ENCODE measurements at places on chromosomes 1 and 21.
A peak's percentile ranks its signal among the peaks of the same experiment; 100 is the strongest.

DNA sequence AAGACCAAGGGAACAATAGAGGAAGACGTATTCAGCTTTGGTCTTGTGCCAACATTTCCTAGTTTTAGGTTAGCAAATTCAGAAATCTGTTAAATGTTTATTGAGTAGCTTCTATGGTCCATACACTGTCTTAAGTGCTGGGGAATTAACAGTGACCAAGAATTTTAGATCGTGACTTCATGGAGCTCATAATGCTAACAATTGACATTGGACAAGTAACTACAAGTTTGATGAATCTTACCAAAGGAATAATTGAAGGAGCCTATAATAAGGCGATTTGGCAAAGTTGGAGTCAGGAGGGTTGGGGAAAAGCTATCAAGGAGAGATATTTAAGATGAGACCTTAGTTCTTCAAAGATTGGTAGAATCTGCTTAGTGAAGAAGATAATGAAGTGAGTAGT, 1.4 kb upstream of the SLAMF9 start:
- DNase-seq: no peak

- DNase-seq: no peak
Measured at GRCh38 chr1:36872858-36873257, 161.5 kb downstream of the GRIK3 start.

GRCh38 chr1:192811006-192811405, 2.2 kb downstream of the RGS2 start:
- DNase-seq: no peak

GRCh38 chr1:68113966-68114365, 63.5 kb upstream of the DIRAS3 start:
- no peak for DNase-seq

- DNase-seq: no peak
Measured at GRCh38 chr21:45856442-45856841, 125.1 kb upstream of the COL6A1 start.

DNA sequence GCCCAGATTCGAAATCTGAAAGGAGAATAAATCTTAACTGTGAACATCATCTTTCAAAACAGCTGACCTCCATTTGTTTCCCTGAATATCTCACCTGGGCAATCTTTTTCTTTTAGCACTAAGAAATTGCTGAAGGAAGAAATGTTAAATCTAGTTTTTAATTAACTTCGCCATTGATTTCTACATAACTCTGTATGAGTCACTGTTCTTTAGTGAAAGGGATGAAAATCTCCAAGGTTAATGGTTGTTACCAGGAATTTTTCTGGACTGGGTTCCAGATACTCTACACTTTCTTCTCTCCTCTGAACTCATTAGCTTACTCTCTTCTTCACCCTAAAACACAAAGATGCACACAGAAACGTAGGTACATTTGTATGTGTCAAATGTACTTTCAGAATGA, 235.7 kb downstream of the BACH1 start:
- no peak for DNase-seq

DNA sequence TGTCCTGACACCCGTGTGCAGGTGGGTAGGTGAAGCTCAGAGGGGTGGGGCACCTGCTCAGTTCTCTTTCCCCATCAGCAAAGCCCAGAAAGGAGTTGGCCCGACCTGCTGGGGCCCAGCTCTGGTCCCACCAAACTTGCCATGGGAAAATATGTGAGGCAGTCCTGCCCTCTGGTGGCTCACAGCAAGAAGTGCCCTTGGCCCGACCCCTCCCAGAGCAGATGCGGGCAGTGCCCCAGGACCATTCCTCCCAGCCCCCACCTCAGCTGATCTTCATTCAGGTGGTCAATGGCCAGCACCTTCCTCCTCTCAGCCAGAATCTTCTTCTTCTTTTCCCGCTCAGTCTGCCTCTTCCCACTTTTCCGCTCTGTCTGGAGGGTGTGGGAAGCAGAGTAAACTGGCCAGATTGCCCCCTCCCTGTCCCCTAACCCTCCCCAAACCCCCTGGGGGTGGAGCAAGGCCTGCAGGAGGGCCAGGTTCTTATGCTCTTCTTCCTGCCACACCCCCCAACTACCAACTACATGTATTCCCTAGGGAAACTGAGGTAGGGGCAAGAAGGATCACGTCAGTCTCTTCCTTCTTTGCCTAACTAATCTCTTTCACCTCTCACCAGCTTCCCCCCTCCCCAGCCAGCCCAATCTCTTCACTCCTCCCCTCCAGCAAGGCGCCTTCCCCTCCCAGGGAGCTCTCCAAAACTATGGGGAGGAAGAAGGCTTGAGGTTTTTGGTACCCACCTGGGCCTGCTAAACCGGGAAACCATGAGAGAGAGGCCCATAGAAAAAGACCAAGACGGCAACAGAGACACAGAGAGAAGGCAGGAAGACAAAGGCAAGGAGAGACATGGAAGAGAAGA, 15.6 kb downstream of the TNNT2 start:
- peak; percentile 5 for DNase-seq

- no peak for DNase-seq
Measured at GRCh38 chr1:1055841-1056736, 18.0 kb downstream of the RNF223 start.

DNA sequence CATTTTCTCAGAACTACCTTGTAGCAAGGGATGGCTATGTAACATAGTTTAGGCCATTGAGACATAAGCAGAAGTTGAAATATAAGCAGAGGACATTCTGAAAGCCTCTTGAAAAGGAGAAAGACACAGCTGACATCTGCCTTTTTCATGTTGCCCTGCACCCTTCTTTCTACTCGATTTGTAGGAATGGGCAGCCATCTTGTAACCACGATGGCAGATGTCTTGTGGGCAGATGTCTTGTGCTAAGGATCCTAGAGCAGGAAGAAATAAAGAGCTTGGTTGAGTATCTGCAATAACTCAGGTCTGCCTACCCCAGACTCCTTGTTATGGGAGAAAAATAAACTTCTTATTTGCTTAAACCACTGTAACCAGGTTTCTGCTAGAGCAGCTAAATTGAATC, 351.0 kb downstream of the PDE4B start:
- DNase-seq: no peak

DNA sequence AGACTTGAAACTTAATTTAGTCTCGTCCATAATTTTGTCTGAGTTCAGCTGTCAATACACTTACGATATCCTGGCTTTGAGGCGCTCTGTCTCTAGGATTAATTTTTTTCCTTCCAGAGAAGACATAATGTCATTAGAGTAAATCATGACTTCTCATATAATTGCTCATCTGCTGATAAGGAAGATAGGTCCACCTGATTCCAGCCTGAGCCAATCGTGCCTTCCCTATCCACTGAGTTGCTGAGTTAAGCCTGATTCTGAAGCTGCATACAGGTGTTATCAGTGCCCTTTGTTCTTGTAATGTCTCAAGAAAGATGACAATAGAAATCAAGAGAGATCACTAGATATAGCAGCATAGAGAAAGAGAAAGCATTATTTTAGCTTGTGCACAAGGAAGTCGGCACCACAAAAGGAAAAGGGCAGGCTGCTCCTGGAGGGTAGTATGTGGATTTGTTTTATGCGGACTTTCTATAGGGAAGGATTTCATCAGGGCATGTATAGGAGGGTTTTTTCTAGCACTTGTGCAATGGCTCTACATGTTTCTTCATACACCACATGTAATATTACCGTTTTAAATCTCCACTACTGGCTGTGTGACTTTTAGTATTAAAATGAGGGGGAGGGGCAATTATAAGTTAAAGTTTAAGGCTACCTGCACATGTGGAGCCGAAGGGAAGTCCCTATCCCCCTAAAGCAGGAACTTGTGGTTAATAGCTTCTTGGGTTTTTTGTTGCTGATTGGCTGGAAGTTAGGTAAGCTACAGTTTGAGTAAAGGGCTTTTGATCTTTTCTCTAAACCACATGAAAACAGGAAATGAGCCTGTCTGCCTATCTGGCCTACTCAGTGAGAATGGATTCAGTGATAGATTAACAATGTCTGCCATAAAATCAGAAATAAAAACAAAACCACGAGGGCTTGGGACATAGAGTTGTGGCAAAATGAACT, 133.4 kb downstream of the PLPPR5 start:
- no peak for DNase-seq

- no peak for DNase-seq
Measured at GRCh38 chr1:173330149-173330951, 123.2 kb upstream of the TNFSF4 start.

- DNase-seq: peak; percentile 75
Measured at GRCh38 chr1:40338745-40339419, 21.8 kb upstream of the COL9A2 start.

GRCh38 chr21:15063081-15063813, 1.6 kb downstream of the NRIP1 start:
- no peak for DNase-seq

GRCh38 chr1:6657138-6657537, 32.5 kb downstream of the THAP3 start:
- DNase-seq: no peak

GRCh38 chr1:187680823-187681222, 852.1 kb downstream of the PLA2G4A start:
- DNase-seq: no peak

- DNase-seq: no peak
Measured at GRCh38 chr21:31894457-31894856, 21.6 kb downstream of the HUNK start.

DNA sequence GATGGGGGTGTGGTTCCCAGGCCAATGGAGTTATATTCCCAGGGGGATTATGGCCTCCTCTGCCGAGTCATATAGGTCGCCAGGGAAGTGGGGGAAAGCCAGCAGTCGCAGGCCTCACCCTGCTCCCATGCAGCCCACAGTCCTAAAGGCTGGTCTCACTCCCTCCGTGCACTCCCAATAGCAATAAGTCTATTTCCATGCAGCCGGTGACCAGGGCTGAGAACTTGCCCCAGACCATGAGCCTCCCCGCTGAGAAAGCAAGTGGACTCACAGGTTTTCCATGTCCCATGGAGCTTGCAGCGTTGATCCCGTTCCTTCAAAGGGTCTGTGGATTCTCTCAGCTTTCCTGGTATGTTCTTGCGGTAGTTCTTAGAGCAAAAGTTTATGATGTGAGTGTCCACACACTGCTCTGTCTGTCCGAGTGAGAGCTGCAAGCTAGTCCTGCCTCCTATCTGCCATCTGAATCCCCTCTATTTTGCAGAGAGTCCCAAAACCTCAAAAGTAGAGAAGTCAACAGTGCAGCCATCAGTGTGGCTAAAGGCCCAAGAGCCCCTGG, 81.7 kb upstream of the TMPRSS2 start:
- no peak for DNase-seq

GRCh38 chr1:40710581-40711315, 19.2 kb downstream of the NFYC start:
- no peak for DNase-seq

DNA sequence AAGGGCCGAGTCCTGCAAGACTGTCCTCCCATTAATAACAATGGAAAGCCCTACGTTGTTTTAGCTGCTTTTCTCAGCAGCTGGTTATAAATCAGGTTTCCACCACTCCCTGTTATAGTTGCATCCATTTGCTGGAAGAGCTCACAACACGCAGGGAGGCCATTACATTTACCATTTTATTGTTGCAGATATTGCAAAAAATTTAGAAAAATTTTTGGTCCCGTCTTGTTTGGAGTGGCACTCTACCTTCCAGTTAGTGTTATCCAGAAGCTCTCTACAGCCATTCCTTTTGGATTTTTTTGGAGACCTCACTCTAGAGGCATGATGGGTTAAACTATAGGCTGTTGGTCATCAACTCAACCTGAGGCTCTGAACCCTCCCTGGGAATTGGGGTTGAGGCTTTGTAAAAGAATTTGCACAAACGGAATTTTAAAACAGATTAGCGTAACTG, 1532.1 kb upstream of the TPTE start:
- DNase-seq: no peak

DNA sequence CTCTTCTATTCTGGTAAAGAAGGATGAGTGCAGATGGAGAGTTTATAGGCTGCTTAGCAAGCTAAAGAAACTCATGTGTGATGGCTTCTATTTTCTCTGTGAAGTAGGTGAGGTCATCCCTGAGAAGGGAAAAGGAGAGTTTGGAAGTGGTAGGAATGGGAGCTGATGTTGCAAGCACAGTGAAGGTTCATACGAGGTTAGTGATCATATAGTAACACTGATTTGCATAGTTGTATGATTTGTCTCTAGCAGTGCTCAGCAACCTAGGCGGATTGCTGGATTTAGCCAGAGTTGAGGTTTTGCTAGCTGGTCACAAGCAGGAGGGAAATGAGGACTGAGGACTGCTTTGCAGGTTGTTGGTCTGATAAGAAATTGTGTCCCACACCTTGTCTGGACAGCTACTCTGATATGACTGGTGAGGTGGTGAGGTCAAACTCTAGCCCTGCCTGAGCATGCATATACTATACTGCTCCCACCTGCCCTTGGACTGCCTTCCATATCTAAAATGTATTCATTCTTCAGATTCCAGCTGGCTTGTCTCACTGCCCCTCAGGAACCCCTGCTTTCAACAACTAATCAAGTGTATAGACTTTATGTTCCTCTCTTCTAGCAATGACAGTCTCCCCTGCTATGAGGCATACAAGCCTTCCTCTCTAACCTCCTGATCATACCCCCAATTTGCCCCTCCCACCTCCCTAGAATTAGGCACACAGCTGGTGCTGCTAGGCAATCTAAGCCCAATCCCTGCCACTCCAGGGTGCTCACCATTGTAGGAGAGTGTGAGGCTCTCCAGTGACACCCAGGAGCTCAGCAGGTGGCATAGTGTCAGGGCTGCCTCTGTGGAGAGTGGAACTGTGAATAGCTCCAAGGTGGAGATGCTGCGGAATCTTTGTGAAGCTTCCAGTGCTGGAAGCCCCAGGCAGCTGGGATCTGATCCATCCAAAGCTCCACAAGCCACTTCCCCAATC, 18.5 kb downstream of the LRRC41 start:
- no peak for DNase-seq

- no peak for DNase-seq
Measured at GRCh38 chr1:23609971-23610370, 50.7 kb upstream of the ID3 start.

DNA sequence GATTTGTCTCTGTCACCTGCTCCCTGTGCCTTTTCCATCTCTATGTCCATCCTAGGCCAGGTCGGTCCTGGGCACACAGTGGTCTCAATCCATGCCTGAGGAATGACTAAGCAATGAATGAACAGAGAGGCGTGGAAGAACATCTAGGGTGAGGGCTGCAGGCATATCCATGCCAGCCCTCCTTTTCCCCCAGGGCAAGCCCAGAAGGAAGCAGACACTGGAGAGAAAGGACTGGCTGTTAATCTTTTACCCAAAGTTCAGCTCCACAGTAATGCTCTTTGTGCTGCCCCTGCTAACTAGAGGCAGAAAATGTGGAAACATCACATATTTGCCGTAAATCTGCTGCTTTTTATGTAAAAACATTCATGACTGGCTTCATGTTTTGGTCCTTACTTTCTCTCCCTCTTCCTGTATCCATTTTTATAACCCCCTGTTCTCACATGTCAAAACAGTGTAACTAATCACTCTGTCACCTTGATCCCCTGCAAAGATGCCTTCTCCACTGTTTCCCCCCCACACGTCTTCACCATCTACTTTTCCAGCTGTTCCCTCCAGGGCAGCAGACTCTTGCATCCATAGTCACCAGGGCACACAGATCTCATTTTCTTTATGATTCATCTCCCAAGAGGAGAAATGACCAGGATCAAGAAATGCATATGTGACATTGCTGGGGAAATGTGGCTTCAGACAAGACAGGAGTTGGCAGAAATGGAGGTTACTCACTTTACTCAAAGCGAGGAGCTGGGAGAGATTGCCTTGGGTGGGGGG, 166.4 kb upstream of the PROX1 start:
- DNase-seq: no peak

- no peak for DNase-seq
Measured at GRCh38 chr1:40651138-40651857, 14.2 kb downstream of the RIMS3 start.
